ENCODE measurements at places on chromosomes 4 and X. TPM values are rescaled to one million over a fixed set of nuclear protein-coding genes. Genes with fewer than 3 reads are reported as not detected.
A peak's percentile ranks its signal among the peaks of the same experiment; 100 is the strongest.

DNA sequence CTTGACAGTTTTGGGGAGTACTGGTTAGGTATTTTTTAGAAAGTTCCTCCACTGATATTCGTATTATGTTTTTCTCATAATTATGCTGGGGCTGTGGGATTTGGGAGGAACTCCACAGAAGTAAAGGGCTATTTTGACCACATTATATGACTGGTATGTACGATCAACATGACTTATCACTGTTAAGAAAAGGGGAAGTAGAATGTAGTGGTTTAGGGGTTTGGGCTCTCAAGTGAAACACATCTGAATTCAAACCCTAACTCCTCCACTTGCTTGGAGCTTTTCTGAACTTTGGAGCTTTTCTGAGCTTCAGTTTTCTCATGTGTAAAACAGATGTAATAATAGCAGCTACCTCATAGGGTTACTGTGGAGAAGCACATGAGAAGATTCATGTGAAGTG lies 96.4 kb upstream of the C1GALT1C1 start:
- H3K4me3 ChIP-seq, result no peak overlapping the region
- no peaks in the 10 kb centered on the region for H3K27me3 ChIP-seq
- no peaks in the 10 kb centered on the region for H3K36me3 ChIP-seq
- H3K27ac ChIP-seq, result no peak overlapping the region

DNA sequence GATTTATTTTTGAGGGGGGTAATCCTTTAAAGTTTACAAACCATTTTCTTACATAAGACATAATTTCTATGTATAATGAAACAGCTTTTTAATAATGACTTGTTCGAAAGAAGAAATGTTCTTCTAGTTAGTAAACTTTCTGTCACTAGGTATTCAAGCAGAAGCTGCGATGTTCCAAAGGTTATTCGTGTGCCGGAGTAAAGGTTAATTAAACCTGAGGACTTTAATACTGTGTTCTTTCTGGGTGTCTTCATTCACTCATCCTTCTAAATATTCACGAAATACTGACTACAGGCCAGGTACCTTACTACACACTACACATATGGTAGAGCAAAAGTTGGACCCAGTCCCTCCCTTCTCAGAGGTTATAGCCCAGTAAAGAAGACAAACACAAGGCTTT lies 96.7 kb downstream of the NR3C2 start:
- no peak overlapping the region for H3K27ac ChIP-seq
- no peaks in the 10 kb centered on the region for H3K36me3 ChIP-seq
- no peak for DNase-seq

GRCh38 chr4:18342847-18343246 lies 321.3 kb upstream of the LCORL start:
- H3K36me3 ChIP-seq, result no peaks in the 10 kb centered on the region
- H3K4me3 ChIP-seq, result no peak overlapping the region
- H3K4me1 ChIP-seq, result no peaks in the 10 kb centered on the region
- H3K27me3 ChIP-seq, result no peaks in the 10 kb centered on the region

GRCh38 chr4:112003231-112003907 lies 141.9 kb upstream of the FAM241A start:
- H3K27me3 ChIP-seq, result no peaks in the 10 kb centered on the region
- no peak overlapping the region for H3K4me3 ChIP-seq
- no peaks in the 10 kb centered on the region for H3K4me1 ChIP-seq
- H3K36me3 ChIP-seq, result no peaks in the 10 kb centered on the region
- no peak overlapping the region for H3K27ac ChIP-seq
- no peak for DNase-seq

DNA sequence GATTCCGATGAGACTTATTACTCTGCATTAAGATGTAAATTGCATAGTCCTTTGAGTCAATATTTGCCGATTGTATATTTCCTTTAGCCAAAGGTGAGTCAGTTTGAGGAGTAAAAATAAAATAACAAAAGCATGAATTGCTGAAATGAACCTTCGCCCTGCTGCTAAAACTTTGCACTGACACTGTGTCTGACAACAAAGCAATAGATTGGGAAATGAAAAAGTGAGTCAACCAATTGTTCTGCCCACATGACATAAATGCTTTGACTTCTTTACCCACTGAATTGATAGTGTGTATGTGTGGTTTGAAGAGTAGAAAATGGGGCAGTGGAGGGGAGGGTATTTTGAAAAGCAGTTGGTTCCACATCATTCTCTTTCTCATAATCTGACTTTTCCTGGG lies 88.4 kb upstream of the AFF2 start:
- H3K36me3 ChIP-seq, result no peaks in the 10 kb centered on the region
- H3K27me3 ChIP-seq, result no peaks in the 10 kb centered on the region
- H3K4me1 ChIP-seq, result no peaks in the 10 kb centered on the region
- no peak overlapping the region for H3K4me3 ChIP-seq

GRCh38 chr4:40212674-40213527 lies 16.1 kb downstream of the RHOH start:
- no peak overlapping the region for H3K4me3 ChIP-seq
- DNase-seq, result no peak
- H3K27me3 ChIP-seq, result no peaks in the 10 kb centered on the region
- H3K36me3 ChIP-seq, result no peaks in the 10 kb centered on the region

DNA sequence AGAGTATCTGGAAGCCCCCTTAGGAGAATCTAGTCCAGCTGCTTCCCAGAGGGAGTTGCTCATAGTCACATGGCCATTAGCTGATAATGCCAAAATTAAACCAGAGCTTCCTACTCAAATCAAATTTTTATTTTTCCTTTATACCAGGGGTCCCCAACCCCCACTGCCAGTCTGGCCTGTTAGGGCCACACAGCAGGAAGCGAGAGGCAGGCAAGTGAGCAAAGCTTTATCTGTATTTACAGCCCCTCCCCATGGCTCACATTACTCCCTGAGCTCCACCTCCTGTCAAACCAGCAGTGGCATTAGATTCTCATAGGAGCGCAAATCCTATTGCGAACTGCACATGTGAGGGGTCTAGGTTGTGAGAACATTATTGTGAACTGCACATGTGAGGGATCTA lies 19.2 kb upstream of the TNIP3 start:
- no peaks in the 10 kb centered on the region for H3K36me3 ChIP-seq
- H3K27me3 ChIP-seq, result no peaks in the 10 kb centered on the region
- no peak for DNase-seq
- no peak overlapping the region for H3K27ac ChIP-seq
- no peak overlapping the region for H3K4me3 ChIP-seq
- no peaks in the 10 kb centered on the region for H3K4me1 ChIP-seq

GRCh38 chr4:3399277-3400194 lies 42.2 kb upstream of the HGFAC start:
- no peak overlapping the region for H3K4me3 ChIP-seq
- H3K27ac ChIP-seq, result no peak overlapping the region
- H3K27me3 ChIP-seq, result no peaks in the 10 kb centered on the region
- H3K4me1 ChIP-seq, result no peaks in the 10 kb centered on the region
- DNase-seq, result no peak

DNA sequence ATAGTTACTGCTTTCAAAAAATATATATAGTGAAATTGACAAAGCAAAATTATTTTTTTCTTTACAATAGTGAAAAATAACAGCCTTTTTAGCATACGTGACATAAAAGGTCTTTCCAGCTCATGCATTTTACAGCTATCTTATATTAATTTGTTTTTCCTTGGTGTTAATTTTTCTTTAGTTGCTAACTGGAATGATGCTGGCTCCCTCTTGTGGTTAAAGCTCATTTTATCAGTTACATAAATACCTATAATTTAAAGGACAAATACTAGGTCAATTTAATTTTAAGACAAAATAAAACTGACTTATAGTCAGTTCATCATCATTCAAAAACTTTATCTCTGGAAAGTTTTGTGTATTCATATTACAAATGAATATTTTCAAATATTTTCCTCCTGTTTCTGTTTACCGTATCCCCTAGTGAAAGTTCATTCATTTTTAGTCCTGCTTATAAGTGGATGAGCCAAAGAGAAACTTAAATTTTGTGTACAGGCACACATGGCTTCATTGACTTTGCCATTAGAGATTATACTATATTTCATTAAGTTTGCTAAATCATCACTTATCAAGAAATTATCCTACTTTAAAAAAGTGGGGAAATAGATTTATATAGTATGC lies 9.9 kb upstream of the ANAPC4 start:
- H3K4me3 ChIP-seq, result no peak overlapping the region
- peak; percentile 76 for DNase-seq
- no peaks in the 10 kb centered on the region for H3K4me1 ChIP-seq
- peaks cover 48% of the 10 kb centered on the region for H3K36me3 ChIP-seq
- H3K27me3 ChIP-seq, result no peaks in the 10 kb centered on the region

- peak; percentile 67 for DNase-seq
- no peak overlapping the region for H3K4me3 ChIP-seq
- no peaks in the 10 kb centered on the region for H3K4me1 ChIP-seq
- no peaks in the 10 kb centered on the region for H3K36me3 ChIP-seq
- peak overlapping the region; percentile 34 for H3K27ac ChIP-seq
These were observed 303.5 kb downstream of the SPRY1 start for GRCh38 chr4:123699880-123700771.

DNA sequence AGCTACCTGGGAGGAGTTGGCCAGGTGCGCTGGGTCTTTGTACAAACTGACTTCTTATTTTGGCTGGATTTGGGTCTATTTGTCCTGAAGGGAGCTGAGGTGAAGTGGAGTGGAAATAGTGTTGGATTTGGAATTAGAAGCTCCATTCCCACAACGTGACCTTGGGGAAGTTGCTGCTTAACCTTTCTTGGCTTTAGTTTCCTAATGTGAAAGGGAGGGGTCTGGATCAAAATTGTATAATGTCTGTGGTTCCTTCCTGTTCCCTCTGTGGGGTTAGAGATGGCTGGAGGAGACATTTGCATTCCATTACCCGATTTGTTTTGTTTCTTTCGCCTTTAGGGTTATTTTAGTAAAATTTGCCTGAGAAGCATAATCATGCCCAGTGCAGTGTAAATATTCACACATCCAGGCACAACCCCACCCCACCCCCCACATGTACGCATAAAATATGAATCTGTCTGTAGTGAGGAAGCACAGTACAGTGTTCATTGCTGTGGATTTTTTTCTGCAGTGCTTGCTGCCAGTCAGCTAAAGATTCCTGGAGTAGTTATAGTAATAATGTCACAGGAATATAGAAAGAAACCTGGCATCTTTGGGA lies 21.5 kb downstream of the JADE1 start:
- no peak overlapping the region for H3K4me3 ChIP-seq
- DNase-seq, result no peak
- peak overlapping the region; percentile 37 for H3K27ac ChIP-seq
- H3K4me1 ChIP-seq, result peaks cover 84% of the 10 kb centered on the region

DNA sequence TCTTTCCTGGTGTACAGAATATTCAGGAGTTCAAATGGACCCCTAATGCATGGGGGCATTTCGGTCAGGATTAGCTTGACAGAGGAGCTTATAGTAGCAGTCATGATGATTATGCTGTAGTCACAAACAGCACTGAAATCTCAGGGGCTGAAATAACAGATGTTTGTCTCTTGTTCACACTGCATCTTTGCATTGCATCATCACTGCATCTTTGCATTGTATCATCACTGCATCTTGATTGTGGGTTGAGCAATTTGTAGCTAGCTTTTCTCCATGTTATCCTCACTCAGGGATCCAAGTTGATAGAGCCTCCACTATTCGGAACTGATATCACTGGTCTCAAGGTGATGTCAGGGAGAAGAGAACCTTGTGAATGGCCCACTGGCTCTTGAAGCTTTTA lies 160.9 kb downstream of the GATB start:
- no peak overlapping the region for H3K4me3 ChIP-seq
- H3K36me3 ChIP-seq, result no peaks in the 10 kb centered on the region
- no peak overlapping the region for H3K27ac ChIP-seq
- DNase-seq, result no peak

DNA sequence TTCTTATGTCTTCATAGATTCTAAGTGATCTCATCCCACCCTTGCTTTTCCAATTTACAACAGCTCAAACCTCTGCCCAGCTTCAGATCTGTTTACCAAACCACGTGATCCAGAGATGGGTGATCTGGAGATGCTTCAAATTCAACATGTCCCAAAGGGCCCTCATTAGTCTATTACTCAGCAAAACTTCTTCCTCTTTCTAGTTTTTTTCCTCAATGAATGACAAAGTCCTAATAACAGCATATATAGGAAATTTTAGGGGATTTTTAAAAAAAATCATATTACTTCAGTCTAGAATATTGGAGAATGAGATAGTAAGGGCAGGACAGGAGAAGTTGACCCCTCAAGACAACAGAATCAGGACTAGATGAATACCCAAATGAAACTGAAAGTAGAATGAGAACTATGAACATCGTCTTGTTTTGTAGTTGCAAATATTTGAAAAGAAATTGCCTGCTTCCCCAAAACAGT lies 127.1 kb downstream of the CFAP299 start:
- H3K4me1 ChIP-seq, result peaks cover 4% of the 10 kb centered on the region
- H3K4me3 ChIP-seq, result no peak overlapping the region
- no peak for DNase-seq
- no peaks in the 10 kb centered on the region for H3K27me3 ChIP-seq

- no peaks in the 10 kb centered on the region for H3K27me3 ChIP-seq
- no peak for DNase-seq
- no peak overlapping the region for H3K4me3 ChIP-seq
- H3K27ac ChIP-seq, result no peak overlapping the region
These were observed 18.7 kb downstream of the TEC start for GRCh38 chr4:48250980-48251379.

GRCh38 chr4:77473509-77473908 lies 132.1 kb upstream of the CXCL13 start:
- H3K4me3 ChIP-seq, result no peak overlapping the region
- H3K4me1 ChIP-seq, result no peaks in the 10 kb centered on the region
- H3K36me3 ChIP-seq, result no peaks in the 10 kb centered on the region
- H3K27ac ChIP-seq, result no peak overlapping the region

GRCh38 chr4:127196655-127197352 lies 436.0 kb upstream of the INTU start:
- no peaks in the 10 kb centered on the region for H3K36me3 ChIP-seq
- H3K4me1 ChIP-seq, result no peaks in the 10 kb centered on the region
- H3K4me3 ChIP-seq, result no peak overlapping the region
- no peaks in the 10 kb centered on the region for H3K27me3 ChIP-seq
- DNase-seq, result no peak

GRCh38 chrX:149383852-149384251 lies 121.3 kb downstream of the IDS start:
- H3K36me3 ChIP-seq, result no peaks in the 10 kb centered on the region
- DNase-seq, result no peak
- H3K4me3 ChIP-seq, result no peak overlapping the region
- H3K4me1 ChIP-seq, result no peaks in the 10 kb centered on the region
- H3K27me3 ChIP-seq, result no peaks in the 10 kb centered on the region

- H3K27ac ChIP-seq, result peak overlapping the region; percentile 83
- H3K4me1 ChIP-seq, result no peaks in the 10 kb centered on the region
- H3K4me3 ChIP-seq, result peak overlapping the region; percentile 58
- H3K36me3 ChIP-seq, result no peaks in the 10 kb centered on the region
These were observed 857 bp downstream of the SCML1 start for GRCh38 chrX:17737986-17738713.

GRCh38 chr4:135412213-135412612 lies 1210.6 kb upstream of the PABPC4L start:
- DNase-seq, result no peak
- H3K4me1 ChIP-seq, result no peaks in the 10 kb centered on the region
- H3K27me3 ChIP-seq, result no peaks in the 10 kb centered on the region
- no peaks in the 10 kb centered on the region for H3K36me3 ChIP-seq
- no peak overlapping the region for H3K4me3 ChIP-seq

- DNase-seq, result peak; percentile 30
- peak overlapping the region; percentile 72 for H3K4me3 ChIP-seq
- H3K27ac ChIP-seq, result peak overlapping the region; percentile 95
- H3K27me3 ChIP-seq, result no peaks in the 10 kb centered on the region
- H3K36me3 ChIP-seq, result no peaks in the 10 kb centered on the region
These were observed 618 bp downstream of the RBBP7 start for GRCh38 chrX:16869393-16870094.

STARD8 gene
- 1.8 TPM for total RNA-seq

CDKL2 gene
- total RNA-seq, result 11.6 TPM

GPRASP3 gene
- total RNA-seq, result 1.4 TPM

RPL34 gene
- 855 TPM for total RNA-seq

GNPDA2 gene
- 8.5 TPM for total RNA-seq

AKAP17A gene
- total RNA-seq, result 141 TPM

TECRL gene
- total RNA-seq, result not detected

FSTL5 gene
- not detected for total RNA-seq

SSX2B gene
- not detected for total RNA-seq

NXF2 gene
- not detected for total RNA-seq

SMIM14 gene
- 24.0 TPM for total RNA-seq

SLC10A4 gene
- total RNA-seq, result not detected
